ENCODE measurements at places on chromosomes 3 and 15.
A peak's percentile ranks its signal among the peaks of the same experiment; 100 is the strongest.

DNA sequence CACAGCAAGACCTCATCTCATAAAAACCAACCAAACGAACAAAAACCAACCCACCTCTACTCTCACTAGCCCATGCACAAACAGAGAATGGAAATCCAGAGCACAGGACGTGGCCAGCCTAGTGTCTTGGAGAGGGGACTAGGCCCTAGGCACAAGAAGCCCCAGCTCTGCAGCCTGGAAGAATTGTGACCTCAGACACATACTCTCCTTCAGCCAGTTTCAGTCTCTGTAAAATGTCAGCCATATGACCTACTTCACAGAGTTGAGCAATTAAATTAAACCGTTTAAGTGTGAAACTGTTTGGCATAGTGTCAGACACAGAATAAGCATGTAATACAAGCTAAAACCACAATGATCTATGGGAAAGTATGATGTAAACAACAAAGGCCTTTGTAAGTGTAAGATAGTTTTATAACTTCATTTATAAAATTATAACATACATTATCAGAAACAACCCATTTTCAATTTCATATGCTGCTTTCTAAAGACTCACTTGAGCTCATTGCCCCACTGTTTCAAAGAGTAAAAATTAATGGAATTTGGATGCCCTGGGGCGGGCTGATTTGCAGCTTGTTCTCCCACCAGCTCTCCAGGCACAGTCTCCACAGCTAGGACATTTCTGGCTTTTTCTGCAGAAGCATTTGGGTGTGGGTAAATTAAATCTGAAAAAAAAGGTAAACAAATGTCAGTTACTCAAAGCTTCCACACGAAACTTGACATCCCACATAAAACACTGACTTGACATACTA, 32.9 kb downstream of the TBC1D2B start:
- DNase-seq = no peak

GRCh38 chr15:33716025-33716424, 252.3 kb upstream of the CHRM5 start:
- no peak for DNase-seq

DNA sequence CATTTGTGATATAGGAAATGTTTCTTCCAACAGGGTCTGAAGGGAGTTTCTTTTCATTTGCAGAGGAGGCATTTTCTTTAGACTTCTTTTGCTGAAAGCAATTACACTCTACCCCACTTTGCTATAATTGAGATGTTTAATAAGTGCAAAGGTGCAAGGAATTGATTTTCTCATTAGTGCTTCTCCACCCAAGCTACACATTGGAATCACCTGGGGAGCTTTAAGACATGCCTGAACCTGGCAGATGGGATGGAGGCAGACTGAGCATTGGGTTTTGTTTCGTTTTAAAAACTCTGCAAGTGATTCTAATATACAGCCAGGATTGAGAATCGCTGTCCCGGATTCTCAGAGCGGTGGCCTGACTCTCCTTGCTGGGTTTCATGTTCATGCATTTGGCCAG, 52.1 kb downstream of the MYZAP start:
- no peak for DNase-seq

DNA sequence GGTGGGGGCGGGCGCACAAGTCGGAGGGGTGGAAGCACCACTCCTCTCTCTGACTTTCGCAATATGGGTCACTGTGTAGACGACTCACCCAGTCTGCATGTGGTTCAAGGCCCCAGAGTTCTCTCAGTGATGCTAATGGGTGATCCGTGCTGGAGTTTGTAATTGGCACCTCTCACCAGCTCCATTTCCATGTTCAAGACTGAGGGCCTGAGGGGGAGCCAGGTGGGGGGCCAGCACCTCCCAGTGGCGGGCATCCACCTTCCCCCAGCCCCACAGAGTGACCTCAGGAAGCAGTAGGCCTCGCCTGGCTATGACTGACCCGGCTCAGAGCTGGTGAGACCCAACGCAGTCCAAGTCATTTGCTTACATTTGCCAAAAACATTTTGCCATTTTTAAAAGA, 230.0 kb upstream of the ST8SIA2 start:
- no peak for DNase-seq

GRCh38 chr3:64144241-64144900, 80.9 kb downstream of the PRICKLE2 start:
- no peak for DNase-seq

DNA sequence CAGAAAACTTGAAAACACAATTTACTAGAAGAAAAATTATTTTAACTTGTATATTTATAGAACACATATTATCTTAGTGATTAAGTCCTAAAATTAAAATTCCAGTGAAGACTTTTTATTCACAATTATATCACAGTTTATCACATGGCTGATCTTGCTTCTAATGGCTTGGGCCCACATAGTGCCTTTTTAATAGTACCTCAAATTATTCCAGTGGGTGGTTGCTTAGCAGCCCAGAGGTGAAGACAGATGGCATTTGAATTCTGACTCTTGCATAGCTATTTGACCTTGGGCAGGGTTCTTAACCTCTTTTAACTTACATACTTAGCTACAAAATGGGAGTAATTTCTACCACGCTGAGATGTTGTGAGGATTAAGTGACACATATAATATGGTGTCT, 214.7 kb upstream of the SGO1 start:
- no peak for DNase-seq

DNA sequence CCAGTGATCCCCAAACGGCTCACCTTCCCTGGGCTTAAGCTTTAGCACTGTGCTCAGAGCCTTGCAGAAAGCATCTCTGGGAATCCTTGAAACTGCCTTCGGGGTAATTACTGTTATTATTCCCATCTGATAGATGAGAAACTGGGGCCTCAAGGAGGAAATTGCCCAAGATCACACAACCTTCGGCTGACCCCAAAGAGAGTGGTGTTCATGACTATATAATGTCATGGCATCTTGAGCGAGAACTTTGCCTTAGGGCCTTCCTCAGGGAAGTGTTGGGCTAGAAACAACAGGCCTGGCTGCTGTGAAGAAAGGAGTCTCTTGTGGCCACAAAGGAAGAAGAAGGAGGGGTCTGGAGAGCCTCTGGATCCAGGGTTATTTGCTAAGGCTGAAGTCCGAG, 388.7 kb upstream of the CFAP20DC start:
- no peak for DNase-seq

DNA sequence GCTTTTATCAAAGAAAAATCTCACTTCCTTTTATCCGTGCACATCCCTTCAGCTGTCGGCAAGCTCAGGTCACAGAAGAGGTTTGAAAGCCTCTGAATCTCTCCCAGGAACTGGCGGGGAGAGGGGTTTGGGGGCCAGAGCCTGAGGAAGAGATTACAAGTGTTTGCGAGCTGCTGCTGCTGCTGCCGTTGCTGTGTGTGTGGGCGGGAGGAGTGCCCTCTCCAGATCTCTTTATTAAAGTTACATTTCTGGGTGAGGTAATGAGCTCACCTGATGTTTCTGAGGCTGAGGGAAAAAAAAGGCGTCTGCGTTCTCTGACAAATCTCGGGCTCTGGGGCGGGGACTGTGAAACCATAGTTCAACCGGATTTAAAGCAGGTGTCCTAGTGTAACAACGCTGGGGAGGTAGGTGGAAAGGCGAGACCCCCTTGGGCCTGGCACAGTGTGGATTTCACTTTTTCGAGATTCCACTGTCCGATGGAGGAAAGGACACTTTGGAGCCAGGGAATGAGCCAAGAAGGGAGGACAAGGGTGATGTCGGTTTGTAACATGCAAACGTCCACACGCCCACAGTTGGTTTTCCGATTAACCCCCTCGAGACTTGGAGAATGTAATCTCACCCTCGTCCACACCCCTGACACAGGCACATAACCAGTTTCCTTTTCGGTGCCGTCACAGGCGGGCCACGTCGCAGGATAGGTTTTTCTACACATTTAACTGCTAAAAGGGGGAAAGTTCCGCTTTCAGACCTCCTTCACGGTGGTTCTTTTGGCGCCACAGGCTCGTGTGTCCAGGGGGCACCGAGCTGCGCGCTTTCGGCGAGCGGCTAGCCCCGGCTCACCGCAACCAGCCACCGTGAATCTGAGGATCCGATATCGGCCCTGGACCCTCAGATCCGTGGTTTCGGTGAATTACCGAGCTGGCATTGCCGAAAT, 2.1 kb downstream of the ALCAM start:
- peak; percentile 82 for DNase-seq

DNA sequence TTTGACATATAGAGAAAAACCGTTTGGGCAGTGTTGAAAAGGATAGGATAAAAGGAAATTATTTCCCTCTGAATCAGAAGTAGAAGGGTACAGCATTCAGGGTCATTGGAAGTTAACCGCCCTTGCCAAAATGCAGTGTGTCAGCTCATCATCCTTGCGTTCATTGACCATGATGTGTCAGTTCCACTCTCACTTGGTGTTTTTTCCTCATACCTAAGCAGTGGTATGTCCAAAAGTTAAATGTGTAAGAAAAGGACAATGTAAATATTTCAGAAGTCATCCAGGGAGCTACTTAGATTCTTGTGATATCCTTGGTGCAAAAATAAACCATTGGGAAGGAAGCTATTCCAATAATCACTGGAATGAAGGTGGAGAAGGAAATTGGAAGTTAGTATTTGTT, 50.7 kb downstream of the MAP6D1 start:
- no peak for DNase-seq

GRCh38 chr3:112074006-112074405, 12.2 kb upstream of the C3orf52 start:
- DNase-seq = no peak

GRCh38 chr3:42229942-42230688, 35.9 kb downstream of the CCK start:
- DNase-seq = no peak

- DNase-seq = no peak
Measured at GRCh38 chr15:42107473-42107872, 13.1 kb upstream of the PLA2G4D start.

GRCh38 chr15:39300451-39301153, 280.3 kb upstream of the THBS1 start:
- DNase-seq = no peak

GRCh38 chr15:62578546-62578945, 413.5 kb upstream of the C2CD4B start:
- no peak for DNase-seq

GRCh38 chr3:48989796-48990635, at the start of gene P4HTM:
Gene P4HTM (plus strand): TSS chr3:48990241. CDS start chr3:48990257, 16 bp downstream.
- DNase-seq = peak; percentile 91

DNA sequence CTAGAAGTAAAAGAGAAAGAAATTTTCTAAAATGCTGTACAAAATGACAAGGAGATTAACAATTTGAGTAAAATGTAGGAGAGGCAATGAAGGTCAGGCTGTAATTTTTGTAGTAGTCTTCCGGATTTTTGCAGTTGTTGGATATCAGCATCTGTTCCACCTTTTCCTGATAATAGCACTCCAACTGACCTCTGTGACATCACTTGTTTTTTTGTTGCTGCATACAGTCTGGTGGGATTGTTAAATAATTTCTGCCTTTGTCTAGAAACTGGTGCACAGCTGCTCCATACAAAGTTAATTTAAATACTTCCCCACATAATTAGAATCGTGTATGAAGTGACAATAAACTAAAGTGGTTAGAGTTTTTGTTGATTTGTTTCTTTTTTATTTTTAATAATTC, 731.4 kb downstream of the PLOD2 start:
- no peak for DNase-seq

- no peak for DNase-seq
Measured at GRCh38 chr3:55014081-55014480, 86.2 kb upstream of the LRTM1 start.

DNA sequence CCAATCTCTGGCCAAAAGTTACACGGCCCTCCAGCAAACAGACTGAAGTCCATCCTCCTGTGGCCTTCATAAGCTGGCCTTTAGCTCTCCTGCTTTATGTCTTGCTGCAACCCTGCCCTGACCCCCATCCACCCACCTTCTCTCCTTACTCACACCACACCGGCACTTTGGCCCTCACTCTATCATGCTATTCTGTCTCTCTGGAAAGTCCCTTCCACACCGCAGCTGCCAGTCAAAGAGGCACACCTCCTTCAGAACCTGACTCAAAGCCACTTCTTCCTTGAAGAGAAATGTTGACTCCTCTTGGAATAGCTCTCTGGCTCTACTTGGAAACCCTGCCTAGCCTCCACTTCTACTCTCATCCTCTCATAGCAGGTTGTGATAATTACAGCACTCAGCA, 4.5 kb downstream of the GPR156 start:
- no peak for DNase-seq

DNA sequence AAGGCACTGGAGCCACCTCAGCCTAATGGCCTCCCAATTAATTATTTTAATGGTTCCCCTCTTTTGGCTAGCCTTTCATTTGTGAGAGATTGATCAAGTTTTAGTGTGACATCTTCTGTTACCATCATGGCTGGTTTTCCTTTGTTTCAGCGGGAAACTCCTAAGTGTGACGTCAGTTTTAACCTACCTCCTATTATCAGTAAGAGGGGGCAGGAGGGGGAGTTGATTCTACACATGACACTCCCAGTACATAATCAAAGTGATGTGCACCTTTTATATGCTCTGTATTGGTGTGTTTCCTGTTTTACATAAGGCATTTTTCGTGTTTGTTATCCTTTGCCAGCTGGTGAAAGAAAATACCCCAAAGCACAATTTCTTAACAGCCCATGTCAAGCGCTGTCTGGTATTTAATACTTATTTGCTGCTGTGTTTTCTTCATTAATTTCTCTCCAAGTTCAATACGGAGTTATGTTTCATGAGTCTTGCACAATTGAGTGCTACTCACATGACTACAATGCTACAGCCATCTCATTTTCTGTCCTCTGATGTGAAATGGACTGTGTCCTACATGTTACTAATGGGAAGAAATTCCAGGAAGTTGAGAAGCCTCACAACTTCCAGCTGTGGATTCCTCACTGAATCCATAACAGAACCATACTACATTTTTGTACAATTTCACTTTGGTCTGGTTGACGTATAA, 52.2 kb upstream of the POLR2M start:
- DNase-seq = no peak

GRCh38 chr3:4751029-4751501, 228.2 kb upstream of the BHLHE40 start:
- DNase-seq = no peak

- no peak for DNase-seq
Measured at GRCh38 chr3:85110393-85110792, 151.6 kb downstream of the CADM2 start.

- DNase-seq = no peak
Measured at GRCh38 chr3:129095285-129095684, 26.3 kb downstream of the RAB43 start.

- DNase-seq = peak; percentile 92
Measured at GRCh38 chr3:36992806-36993325, at the start of gene EPM2AIP1. Gene EPM2AIP1 (minus strand): TSS chr3:36993131. CDS start chr3:36993077, 54 bp downstream.
